Stimulated activated CD8-positive, alpha-beta memory T cell treated with anti-CD3 and anti-CD28 coated beads, Interleukin-15, amount 100 ng/mL, for 4 hours (primary cell): ENCODE measurements at places on chromosomes 2 and 18.

DNA sequence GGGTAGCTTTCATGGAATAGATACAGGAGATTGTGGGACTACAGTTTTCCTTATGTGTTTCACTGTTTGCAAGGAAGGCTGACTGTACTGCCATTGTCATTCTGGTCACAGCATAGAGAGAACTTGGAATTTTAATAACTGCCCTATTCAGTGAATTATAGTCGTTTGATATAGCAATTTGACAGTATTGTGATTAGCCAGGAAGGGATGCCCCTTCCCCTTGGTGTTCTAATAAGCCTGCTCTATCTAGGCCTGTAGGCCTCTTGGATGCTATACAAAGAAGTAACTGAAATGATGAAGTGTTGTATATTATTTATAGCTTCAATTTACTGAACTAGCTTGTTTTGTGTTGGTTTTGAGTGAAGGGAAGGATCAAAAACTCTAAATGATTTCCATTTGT, 528.6 kb upstream of the CDH2 start:
- no peak for DNase-seq

- DNase-seq = no peak
Measured at GRCh38 chr2:63494100-63494499, 94.2 kb downstream of the WDPCP start.

GRCh38 chr2:35932276-35932963, 423.2 kb upstream of the CRIM1 start:
- DNase-seq = no peak

DNA sequence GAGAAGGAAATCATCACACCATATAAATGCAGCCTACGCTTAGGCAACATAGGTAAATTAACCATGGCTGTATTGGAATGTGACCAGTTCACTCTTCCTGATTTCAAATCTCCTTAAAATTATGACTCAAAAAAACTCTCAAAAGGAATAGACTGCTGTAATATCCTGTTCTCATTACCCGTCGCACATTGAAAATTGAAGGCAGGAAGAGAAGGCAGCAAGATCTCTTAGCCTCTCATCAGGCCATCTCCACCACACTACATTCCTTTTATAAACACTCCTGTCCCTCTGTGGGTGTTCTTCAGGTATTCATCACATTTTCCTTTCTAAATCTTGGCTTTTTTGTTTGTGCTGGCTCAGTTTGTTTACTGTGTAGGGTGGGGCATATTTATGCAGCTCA, 83.2 kb downstream of the PPP1R1C start:
- DNase-seq = no peak

GRCh38 chr2:185990861-185991525, 252.4 kb downstream of the FSIP2 start:
- DNase-seq = no peak

- no peak for DNase-seq
Measured at GRCh38 chr2:19802086-19802841, 99.5 kb downstream of the TTC32 start.

DNA sequence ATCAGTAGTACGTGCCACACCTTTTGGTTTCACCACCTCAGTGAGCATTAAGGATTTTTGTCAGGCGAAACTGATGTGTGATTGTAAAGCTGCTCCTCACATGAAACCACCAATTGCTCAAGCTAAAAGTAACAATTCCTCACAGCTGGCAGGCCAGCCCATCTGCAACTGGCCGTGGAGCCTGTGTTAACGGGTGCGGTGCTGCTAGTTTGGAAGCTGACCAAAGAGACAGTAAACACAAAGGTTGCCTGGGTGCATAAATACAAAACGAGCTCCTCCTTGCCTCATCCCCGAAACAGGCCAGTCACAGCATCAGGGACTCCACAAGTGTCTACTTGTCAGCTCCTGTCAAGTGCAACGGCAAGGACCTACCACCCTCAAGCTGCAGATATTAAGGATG, 32.0 kb downstream of the LGALSL start:
- DNase-seq = no peak

DNA sequence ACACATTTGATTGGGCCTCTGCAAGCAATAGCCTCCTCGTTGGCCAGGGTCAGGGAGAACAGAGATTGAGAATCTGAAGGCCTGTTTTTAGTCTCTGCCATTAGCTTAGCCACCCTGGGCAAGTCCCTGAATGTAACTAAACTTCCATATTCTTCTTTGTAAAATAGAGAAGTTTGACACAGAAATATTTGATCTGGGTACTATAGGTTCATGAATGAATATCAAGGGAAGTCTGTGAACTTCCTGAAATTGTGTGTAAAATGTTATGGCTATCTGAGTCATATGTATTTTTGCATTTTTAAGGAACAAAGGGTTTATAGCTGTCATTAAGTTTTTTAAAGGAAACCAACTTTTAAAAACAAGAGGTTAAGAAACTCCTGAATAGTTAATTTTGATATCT, 23.2 kb downstream of the RND3 start:
- DNase-seq = no peak

- DNase-seq = no peak
Measured at GRCh38 chr2:110977403-110977802, 143.3 kb upstream of the BCL2L11 start.

DNA sequence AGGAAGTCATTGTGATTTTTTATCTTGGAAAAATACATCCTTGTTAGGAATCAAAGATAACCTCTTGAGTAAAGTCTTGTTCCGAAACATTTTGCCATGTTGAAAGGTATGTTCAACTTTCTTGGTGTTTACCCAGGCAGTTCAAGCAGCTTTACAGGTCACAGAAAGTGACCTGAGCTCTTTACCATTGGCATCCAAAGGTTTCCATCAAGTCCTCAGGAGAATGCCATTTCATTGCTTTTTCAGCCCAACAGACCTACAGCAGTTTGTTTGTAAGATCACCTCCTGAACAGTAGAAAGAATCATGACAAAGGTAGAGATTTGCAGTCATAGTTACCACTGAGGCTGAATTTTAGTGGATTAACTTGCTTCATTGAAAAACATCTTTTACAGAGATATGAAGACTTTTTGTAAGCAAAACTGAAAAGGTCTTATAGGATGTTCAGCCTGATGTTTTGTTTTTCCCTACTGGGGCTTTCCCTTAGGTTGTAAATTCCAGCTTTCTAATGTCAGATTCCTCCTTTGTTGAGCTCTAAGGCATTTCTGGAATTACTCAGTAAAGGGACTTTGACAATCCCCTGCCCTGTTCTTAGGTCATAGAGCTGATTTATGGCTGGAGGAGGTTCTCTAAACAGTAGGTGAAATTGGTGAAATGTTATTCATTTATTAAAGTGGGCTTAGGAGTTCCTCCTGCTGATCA, 236.8 kb upstream of the RBMS1 start:
- no peak for DNase-seq

- DNase-seq = no peak
Measured at GRCh38 chr2:25257931-25258846, 83.5 kb downstream of the DNMT3A start.

- DNase-seq = no peak
Measured at GRCh38 chr2:55269645-55269990, 587 bp upstream of the MTIF2 start.

GRCh38 chr18:24342347-24342746, 55.3 kb downstream of the OSBPL1A start:
- no peak for DNase-seq

GRCh38 chr2:120793682-120794403, 58.2 kb downstream of the GLI2 start:
- no peak for DNase-seq

- DNase-seq = no peak
Measured at GRCh38 chr18:582465-582864, 2.3 kb downstream of the CETN1 start.

GRCh38 chr18:57209713-57210106, 62.8 kb downstream of the BOD1L2 start:
- no peak for DNase-seq

DNA sequence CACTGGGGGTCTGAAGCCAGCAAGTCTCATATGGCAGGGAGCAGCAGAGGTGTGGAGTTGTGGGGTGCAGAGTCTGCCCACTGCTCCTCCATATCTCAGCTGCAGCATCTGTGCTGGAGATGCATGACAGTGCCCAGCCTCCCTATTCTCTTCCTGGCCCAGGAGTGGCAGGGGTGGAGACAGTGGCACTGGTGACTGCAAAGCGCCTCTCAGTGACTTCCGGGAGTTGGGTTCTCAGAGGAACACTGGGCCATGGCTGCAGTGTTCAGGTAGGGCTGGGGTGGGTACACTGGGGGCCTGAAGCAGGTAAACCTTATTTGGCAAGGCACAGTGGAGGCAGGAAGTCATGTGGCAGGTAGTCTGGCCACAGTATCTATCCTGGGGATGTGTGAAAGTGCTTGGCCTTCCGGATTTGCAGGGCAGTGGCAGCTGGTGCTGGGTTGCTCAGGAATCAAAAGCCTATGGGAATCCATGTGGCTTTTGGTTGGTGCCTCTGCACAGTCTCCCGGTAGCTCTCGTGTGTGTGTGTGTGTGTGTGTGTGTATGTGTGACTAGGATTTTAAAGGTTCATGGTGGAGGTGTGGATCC, 60.3 kb upstream of the THUMPD2 start:
- DNase-seq = no peak

GRCh38 chr2:10422732-10423399, 25.3 kb downstream of the ODC1 start:
- DNase-seq = no peak

GRCh38 chr2:30348825-30349224, 98.2 kb upstream of the LCLAT1 start:
- DNase-seq = no peak

- no peak for DNase-seq
Measured at GRCh38 chr18:21047126-21047525, 64.5 kb downstream of the ROCK1 start.

- no peak for DNase-seq
Measured at GRCh38 chr2:10325278-10326145, 22.8 kb downstream of the HPCAL1 start.

- DNase-seq = no peak
Measured at GRCh38 chr2:229174794-229175496, 96.1 kb downstream of the PID1 start.

DNA sequence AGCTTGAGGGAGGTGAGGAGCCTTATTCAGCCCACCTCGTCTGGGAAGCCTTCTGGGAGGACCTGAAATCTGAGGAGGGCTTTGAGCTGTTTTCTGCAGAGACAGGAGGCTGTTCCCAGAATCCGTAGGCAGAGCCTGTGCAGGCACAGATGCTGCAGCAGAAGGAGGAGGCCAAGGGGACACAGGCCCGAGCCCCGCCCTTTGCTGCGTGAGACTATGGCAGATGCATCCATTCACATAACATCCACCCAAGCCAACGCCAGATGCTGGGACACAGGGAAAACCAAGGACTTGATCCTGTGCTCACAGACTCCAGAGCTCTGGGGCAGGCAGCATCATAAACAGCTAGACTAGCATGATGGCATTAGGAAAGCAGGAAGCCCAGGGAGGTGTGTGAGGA, 98.2 kb downstream of the KCNF1 start:
- no peak for DNase-seq

DNA sequence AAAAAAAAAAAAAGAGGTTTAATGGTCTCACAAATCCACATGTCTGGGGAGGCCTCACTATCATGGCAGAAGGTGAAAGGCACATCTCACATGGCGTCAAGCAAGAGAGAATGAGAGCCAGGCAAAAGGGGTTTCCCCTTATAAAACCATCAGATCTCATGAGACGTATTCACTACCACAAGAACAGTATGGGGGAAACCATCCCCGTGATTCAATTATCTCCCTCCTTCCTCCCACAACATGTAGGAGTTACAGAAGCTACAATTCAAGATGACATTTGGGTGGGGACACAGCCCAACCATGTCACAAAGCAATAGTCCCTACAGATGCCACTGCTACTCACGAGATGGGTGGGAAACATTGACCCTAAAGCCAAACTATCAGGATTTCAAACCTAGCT, 392.7 kb upstream of the ID2 start:
- no peak for DNase-seq

- no peak for DNase-seq
Measured at GRCh38 chr2:121319941-121320340, 34.9 kb upstream of the TFCP2L1 start.

- DNase-seq = no peak
Measured at GRCh38 chr18:28855524-28855923, 678.6 kb upstream of the CDH2 start.

DNA sequence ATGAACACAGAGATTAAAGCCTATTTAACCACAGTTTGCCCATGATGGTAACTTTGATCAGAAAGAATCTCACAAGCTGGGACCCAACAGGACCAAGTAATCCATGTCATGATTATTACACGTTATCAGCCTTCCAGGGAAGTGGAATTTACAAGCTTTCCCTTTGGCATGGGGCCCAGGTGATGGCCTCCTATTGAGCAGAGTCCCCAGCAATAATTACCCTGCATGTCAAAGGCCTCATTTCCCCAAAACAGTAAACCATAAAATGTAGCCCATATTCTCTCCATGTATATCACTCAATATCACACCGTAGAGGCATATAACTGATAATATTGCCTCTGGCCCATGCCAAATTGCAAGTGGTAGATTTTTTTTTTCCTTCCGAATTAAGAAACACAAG, 38.9 kb downstream of the PRKRA start:
- DNase-seq = no peak

DNA sequence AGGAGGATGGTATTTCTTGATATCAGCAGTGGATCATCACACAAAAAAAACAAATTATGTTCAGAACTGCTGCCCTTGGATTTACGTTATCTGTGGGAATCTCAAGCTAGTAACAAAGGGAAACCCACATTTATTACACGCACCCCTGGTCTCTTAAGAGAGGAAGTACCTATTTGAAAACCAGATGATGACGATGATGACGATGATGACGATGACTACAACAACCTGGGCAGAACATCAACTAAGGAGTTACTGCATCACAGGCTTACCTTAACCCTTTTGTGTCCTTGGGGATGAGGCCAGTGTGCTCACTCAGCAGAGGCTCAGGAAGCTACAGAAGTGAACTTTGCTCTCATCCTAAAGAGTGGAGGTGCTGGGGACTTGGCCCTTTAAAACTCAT, 169.4 kb downstream of the FSHR start:
- DNase-seq = no peak

- DNase-seq = no peak
Measured at GRCh38 chr2:32746669-32747068, 118.8 kb downstream of the TTC27 start.

GRCh38 chr2:75790814-75791467, 80.2 kb upstream of the GCFC2 start:
- no peak for DNase-seq

GRCh38 chr2:116490511-116491145, 1323.9 kb upstream of the DDX18 start:
- DNase-seq = no peak

DNA sequence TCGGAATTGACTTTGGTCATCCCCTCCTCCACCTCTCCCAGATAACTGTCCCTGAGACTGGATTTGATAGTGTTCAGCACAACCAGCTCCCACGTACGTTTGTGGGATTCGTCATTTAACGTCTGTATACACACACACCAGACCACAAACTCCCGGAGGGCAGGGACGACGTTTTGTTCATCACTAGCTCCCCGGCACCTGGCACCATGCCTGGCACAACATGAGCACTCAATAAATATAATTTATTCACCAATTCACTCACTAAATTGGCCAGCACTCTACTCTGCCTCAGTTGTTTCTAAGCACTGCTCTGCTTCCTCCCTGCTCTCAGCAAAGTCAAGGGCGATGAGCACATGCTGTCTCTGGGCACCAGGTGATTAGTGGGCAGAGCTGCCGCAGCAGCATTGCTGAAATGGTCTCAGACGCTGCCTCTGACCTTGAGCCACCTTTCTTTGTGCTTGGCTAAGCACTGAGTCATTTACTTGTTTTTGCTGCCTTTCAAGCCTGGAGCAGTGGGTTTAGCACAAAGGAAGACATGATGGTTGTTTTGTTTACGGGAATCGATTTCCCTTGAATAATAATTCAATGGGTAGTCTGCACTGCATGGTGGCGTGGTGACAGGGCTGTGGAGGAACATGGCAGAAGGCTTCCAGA, 19.3 kb upstream of the LOXHD1 start:
- no peak for DNase-seq

- no peak for DNase-seq
Measured at GRCh38 chr18:59357928-59358327, 1.1 kb downstream of the LMAN1 start.
